Stimulated activated CD8-positive, alpha-beta memory T cell treated with anti-CD3 and anti-CD28 coated beads, Interleukin-7, amount 100 ng/mL, for 48 hours (primary cell): ENCODE measurements at places on chromosomes 1 and 21.

GRCh38 chr1:197638316-197638715, 137.0 kb downstream of the DENND1B start:
- DNase-seq: no peak

DNA sequence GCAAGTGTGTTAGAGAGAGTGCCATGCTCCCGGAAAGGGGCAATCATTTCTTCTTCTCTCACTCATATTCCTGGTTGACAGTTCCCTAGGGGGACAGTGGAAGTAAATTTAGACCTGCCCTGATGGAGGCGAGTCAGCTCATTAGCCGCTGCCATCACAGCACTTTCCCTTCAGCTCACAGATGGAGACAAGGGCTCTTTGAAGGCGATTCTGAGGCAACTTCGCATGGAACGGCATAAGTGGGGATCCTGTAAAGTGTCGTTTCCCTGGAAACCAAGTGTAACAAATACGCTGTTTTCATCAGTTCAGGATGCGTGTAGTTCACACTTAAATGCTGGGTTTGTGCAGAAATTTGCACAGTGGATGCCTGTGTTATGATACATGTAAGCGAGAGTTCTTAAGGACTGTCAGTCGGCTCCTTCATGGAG, 114.5 kb upstream of the TMPRSS15 start:
- DNase-seq: no peak

DNA sequence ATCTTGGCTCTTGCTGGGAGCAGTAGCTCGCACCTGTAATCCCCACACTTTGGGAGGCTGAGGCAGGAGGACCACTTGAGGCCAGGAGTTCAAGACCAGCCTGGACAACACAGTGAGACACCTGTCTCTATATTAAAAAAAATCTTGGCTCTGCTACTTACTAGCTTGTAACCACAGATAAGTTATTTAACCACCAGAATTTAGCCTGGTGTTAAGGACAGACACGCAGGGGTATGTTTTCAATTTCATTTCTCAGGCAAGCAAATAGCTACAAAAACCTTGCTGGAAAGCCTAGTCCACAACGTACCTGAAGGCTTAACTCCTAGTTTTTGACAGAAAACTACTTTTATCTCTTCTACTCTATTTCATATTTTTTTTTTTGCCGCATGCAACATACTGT, 24.8 kb upstream of the GFI1 start:
- no peak for DNase-seq

DNA sequence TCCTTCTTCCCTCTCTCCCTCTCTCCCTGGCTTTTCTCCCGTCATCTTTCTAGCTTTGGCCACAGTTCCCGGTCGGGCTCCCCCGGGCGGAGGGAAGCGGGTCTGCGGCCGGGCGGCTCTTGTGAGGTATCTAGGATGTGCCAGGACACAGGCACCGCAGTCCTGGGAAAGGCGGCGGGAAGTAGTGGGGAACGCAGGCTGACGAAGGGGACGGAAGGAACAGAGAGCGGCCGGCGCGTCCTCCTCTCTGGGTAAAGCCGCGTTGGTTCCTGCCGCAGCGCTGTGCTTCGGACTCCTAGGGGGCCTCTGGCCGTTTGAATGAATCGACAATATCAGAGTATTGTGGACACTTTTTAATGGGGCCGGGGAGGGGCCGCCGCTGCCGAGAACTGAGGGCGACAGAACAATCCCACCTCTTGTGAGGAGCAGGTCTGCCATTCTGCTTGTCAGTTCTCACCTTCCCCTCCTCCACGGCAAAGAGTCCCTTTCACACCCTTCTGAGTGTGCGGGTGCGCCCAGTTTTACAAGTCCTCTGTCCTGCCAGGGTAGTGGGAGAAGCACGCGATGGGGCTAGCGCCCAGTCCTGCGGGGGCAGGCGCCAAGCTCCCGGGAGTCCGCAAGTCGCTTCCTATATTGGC, 1.2 kb upstream of the LHX9 start:
- DNase-seq: no peak

- DNase-seq: no peak
Observed at GRCh38 chr21:46650476-46651098, 15.1 kb downstream of the PRMT2 start.

DNA sequence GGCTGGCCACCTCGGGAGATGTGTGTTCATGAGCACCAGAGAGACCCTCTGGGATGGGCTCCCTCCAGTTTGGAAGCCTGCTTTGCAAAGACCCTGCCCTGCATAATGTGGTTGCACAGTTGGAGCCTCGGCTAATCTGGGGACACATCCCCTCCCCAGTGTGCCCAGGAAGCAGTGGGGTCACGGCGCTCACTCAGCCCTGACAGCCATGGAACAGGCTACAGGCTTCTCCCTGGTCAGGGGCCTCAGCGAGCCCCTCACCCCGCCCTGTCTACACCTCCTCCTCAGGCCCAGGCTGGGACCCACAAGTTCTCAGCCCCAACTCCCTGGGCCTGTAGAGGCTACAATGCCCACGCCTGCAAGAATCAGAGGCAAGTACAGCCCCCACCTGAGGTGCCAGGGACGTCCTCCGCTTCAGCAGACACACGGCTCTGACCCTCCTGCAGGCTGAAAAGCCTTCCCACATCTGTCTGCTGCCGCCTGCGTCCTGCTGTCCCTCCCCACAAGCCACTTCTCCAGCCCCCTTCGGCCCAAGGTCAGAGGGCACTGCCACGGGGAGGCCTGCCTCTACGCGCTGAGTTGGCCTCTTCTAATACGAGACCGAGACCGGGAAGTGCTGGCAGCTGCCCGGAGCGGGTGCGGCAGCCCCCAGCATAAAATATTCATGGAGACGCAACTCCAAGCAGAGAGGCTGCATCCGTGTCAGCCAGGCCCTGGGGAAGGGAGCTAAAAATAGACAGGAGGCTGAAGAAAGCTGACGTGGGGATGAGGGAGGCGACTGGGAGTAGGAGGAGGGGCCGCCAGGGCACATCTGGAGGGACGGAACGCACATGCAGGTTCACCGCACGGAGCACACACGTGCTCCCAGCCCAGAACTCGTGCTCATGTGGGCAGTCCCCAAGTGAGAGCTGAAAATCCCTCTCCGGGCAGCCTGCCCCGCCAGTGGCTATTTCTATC, 15.2 kb upstream of the GPR153 start:
- no peak for DNase-seq

DNA sequence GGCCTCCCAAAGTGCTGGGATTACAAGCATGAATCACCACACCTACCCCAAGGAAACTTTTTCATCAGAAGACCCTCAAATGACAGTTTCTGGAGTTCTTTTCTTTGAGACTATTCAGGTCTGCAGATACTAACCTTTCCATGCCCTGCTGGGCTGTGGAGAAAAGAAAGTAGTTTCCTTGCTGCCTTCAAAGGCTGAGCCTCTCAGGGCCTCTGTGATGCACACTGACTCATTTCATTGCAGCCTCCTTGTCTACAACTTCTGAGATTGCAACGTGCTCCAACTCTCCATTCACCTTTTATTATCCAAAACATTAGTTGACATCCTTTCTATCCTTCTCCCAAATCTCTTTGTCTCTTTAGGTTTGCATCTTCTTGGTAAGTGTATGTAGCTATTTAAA, 8.8 kb upstream of the SAMSN1 start:
- no peak for DNase-seq

- no peak for DNase-seq
Observed at GRCh38 chr1:180598333-180598974, 33.4 kb upstream of the XPR1 start.

DNA sequence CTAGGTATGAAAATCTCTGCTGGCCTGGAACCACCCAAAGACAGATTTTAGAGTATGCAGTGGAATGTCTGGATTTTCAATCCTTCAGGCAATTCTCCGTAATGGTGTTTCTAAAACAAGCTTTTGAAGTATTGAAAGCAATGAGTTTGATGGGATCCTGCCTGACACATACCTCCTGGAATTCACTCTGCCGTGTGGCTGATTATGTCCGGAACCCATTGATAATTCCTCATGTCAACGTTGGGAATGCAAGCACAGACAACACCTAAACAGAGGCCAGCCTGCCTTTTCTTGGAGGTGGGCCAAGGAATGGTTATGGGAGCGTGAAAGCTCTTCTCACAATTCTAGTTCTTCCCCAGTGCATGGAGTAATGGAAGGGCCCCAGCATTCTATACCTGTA, 168.9 kb upstream of the HMCN1 start:
- no peak for DNase-seq

GRCh38 chr1:41044187-41044586, 22.7 kb upstream of the SLFNL1 start:
- DNase-seq: no peak

- no peak for DNase-seq
Observed at GRCh38 chr1:115144176-115144575, 54.9 kb upstream of the TSPAN2 start.

DNA sequence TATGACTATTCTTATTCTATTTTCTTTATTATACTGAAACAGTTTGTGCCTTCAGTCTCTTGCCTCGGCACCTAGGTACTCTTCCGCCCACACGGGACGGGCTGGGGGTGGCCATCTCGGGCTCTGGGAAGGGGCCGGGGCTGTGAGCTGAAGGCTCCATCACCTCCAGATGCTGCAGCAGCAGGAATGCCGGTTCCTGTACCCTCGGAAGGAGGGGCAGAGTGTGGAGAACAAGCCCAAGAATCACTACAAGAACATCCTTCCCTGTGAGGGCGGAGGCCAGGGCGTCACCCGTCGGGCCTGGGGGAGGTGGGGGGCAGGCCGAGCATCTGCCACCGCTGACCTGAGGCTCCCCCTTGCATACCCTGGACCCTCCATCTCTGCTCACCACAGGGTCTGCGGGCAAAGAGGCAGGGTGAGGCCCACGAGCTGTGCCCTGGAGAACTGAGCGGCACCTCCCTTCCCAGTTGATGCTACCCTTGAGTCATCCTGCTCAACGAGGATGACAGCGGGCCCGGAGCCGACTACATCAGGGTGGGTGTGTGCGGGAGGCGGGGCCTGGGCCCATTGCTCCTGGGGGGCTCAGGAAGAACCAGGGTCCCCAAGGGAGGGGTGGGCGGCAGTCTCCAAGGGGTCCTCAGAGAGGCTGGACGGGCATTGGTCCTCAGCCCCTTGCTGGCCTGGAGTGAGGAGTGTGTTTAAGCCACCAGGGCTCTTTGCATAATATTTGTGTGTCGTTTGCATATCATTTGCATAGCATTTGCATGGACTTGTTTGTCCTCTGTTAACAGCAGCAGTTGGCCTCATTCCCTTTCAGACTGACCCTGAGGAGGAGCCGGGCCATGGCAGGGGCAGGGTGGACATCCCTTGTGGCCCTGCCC, 7.5 kb downstream of the RNF223 start:
- no peak for DNase-seq

DNA sequence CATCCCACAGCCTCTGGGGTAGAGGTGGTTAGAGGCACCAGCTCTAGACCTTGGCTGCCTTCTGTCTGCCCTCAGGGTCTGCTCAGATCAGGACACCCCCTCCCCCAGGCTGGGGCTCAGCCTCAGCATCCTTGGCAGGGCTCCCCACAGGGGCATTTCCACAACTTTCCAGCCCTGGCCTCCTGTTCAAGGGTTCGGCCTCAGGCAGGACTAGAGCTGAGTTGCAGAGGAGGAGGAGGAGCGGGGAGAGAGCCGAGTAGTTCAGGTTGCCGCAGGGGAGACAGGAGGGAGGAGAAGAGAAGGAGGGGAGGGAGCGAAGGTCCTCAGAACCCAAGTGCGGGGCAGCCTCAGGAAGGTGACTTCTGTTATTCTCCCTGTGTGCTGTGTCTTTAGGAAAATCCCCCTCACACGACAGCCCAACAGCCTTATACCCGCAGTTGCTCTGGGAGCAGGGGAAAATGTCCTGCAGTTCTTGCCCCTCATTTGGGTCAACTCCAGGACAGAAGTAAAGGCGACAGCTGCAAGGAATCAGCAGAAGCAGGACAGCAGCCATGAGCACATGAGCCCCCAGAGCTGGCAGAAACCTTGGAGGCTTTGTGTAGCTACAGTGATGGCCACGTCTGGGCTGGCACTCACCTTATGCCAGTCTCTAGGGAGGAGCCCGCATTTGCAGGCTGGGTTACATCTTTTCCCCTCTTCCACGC, 46.5 kb upstream of the TENT5B start:
- no peak for DNase-seq
